ENCODE measurements at places on chromosomes 1 and 21.

DNA sequence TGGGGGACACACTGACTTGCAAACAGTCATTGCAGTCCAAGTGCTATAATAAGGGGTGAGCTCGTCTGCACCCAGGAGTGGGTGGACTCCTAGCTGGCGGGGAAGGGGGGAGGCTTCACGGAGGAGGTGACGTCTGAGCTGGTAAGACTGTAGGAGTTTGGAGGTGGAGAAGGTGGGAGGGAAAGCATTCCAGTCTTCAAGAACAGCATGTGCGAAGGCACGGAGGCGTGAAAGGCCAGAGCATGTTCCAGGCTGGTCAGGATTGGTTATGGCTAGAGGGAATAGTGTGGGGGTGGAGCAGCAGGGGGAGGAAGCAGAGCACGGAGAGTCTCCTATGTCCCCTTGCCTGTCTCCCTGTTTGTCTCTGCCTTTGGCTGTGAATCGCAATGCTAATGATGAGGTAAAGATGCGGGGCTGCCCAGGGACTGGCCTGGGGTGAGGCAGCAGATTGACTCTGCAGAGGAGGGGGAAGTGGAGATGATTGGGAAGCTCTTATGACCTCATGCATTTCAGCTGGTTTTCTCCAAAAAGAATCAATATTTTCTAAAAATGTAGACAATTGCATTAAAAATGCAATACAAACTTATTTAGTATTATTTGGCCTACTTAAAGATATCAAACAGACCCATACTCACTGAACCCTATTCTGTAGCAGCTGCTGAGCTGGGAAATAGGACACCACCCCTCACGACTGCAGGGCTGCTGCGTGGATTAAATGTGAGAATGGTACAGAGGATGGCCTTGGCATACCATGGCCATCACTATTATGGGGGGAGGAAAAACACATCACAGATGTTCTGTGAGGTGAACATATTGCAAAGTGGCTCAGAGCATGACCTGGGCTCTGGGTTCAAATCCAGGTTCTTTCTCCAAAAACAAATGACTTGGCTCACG, 2.6 kb upstream of the ZNF436 start:
- DNase-seq: no peak

- DNase-seq: no peak
Observed at GRCh38 chr1:31390071-31390470, 17.2 kb upstream of the FABP3 start.

GRCh38 chr21:28734522-28735175, 258.0 kb downstream of the LTN1 start:
- no peak for DNase-seq

DNA sequence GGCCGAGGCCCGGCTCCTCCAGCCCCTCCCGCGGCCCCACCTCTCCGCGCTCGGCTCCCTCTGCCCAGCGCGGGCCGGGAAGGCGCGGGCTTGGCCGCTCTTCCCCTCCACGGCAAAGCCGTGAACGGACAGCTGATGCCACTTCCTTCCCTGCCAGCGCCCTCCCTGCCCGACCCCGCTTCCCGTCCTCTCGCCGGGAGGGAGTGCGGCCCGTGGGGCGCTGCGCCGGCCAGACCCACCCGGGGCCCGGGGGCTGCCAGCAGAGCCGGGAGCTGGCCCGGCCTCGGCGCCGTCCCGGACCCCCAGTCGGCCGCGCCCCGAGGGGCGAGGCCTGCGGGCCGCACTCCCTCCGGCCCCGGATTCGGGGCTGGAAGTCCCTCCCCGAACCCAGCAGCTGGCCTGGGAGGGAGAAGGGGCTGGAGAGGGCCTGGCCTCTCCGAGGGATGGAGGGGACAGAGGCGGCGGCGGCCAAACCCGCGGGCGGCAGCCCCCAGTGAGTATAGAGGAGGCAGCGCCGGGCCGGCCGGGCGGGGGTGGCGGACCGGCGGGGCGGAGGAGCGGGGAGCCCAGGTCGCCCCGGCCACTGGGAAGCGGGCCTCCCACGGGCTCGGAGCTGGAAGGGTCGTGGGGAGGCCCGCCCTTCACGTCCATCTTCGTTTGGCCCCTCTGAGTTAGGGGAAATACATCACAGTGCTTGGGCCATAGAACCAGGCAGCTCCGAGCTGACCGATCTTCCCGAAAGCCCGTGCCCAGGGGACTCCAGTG, at the start of gene KIAA1614:
Gene KIAA1614, plus strand, starts transcription at position 97 of the 765 bp plus-strand sequence. Its CDS starts 347 bp downstream, at position 444.
- no peak for DNase-seq

DNA sequence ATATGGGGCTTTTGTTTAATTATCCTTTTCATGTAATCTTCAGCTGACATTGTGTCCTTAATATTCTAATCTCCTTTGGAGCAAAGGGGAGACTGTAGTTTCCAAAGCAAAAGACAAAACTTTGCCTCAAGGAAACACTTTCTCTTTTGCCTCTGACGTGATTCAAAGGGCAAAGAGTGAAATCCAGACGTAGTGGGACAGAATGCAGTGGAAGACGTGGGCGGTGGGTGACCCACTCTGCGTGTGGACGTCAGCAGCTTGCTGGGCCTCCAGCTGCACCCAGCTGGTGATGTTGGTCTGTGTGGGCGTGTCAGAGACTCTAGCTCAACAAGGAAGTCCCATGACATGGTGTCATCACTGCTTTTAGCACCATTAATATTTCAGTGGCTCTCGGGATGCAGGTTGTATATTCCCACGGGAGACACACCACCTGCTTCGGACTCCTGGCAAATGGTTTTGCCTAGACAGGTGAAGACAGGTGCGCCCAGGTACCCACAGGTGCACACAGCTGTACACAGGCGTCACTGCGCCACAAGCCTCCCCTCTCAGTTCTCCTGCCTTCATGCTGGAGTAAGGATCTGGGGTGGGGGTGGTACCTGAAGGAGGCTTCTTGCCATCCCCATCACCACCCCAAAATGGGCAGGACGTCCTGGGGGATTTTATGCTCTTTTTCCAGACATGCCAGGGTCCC, 292.1 kb upstream of the VAMP3 start:
- no peak for DNase-seq

DNA sequence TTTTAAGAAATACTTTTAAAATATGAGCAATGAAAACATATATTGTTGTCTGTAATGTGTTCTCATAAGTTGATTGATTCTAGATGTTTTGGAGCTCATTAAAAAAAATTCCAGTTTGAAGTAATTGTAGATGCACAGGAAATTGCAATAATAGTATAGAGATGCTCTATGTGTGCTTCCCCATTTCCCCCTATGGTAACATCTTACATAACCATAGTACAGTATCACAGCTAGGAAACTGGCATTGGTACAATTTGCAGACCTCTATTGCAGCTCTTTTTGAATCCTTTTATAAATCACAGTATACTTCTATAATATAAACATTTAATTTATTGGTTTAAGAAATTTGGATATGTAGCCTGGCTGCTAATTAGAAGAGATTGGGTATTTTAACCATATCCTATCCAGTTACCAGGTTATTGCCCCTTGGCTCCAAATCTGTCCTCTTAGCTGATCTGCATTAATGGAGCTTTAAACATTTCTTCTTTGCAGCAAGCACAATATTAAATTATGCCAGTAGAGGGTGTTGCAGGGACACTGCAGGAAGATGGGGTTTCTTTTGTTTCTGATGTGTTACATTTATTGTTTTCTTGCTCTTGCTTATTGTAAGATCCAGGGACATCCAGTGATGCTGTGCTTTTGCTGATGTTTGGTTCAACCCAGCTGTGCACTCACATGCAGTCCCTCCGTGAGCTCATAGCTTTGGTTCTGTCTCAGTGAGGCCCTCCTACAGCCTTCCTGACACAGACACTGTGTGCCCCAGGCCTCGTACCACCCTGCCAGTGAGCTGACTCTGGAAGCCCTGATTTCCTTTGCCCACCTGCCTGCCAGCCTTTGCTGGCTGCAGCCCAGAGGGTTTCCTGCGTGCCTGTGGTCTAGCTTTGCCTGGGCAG, 103.3 kb downstream of the RABGAP1L start:
- DNase-seq: no peak

- DNase-seq: no peak
Observed at GRCh38 chr1:161209790-161210409, 5.2 kb upstream of the FCER1G start.

GRCh38 chr1:232014941-232015340, 388.4 kb downstream of the DISC1 start:
- DNase-seq: no peak

GRCh38 chr1:47519971-47520370, 82.1 kb downstream of the FOXD2 start:
- DNase-seq: no peak

DNA sequence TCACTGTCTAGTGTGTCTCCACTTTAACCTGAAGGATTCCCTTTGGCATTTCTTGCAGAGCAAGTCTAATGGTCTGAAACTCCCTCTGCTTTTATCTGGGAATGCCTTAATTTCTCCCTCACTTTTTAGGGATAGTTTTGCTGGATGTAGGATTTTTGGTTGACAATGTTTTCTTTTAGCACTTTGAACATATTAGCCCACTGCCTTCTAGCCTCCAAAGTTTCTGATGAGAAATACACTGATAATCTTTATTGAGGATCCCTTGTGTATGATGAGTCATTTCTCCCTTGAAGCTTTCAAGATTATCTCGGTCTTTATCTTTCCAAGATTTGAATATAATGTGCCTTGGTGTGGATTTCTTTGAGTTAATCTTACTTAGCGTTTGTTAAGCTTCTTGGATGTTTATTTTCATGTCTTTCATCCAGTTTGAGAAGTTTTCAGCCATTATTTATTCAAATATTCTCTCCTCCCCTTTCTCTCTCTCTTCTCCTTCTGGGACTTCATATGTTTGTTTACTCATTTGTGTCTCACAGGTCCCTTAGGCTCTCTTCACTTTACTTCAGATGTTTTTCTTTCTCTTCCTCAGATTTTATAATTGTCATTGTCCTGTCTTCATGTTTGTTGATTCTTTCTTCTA, 53.1 kb downstream of the STYXL2 start:
- no peak for DNase-seq

GRCh38 chr1:220219136-220219442, 53.2 kb downstream of the RAB3GAP2 start:
- no peak for DNase-seq

All from RWPE2 (cell line).